Left colon (tissue), 2 donors: ENCODE measurements at places on chromosomes 12 and 14.

GRCh38 chr14:56194042-56194441 lies 75.8 kb downstream of the PELI2 start:
- DNase-seq: no peak

DNA sequence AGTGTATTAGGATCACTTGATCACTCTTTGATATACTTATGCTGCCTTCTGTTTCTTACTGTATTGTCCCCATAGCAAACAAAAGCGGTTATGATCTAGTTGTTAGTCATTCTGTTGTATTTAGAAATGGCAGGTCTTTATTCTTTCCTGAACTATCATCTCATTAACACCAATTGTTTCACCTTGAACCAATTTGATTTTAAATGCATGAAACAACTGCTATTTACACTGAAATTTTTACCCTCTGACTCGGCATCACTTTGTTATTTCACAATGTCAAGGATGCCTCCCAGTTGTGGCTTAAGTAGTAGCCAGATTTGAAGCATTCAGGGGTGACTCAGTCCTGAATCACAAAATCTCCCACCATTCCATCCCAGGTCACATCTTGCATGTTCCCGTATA lies 303.5 kb downstream of the EGLN3 start:
- DNase-seq: no peak

DNA sequence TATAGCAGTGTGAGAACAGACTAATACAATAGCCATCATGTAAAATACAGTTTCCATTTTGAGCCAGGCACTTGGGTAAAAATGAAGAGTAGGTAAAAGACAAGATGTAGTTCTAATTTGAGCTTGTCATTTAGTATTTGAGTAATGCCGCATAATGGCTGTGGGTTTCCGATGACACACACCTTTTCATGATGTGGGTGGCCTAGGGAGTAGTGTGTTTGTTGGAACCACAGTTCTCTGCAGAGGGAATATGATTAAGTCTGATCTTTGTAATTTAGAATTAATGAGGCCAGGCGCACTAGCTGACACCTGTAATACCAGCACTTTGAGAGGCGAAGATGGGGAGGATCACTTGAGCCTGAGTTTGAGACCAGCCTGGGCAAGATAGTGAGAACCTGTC lies 61.8 kb downstream of the RCOR1 start:
- no peak for DNase-seq

GRCh38 chr14:95895720-95896119 lies 19.1 kb downstream of the TUNAR start:
- no peak for DNase-seq

DNA sequence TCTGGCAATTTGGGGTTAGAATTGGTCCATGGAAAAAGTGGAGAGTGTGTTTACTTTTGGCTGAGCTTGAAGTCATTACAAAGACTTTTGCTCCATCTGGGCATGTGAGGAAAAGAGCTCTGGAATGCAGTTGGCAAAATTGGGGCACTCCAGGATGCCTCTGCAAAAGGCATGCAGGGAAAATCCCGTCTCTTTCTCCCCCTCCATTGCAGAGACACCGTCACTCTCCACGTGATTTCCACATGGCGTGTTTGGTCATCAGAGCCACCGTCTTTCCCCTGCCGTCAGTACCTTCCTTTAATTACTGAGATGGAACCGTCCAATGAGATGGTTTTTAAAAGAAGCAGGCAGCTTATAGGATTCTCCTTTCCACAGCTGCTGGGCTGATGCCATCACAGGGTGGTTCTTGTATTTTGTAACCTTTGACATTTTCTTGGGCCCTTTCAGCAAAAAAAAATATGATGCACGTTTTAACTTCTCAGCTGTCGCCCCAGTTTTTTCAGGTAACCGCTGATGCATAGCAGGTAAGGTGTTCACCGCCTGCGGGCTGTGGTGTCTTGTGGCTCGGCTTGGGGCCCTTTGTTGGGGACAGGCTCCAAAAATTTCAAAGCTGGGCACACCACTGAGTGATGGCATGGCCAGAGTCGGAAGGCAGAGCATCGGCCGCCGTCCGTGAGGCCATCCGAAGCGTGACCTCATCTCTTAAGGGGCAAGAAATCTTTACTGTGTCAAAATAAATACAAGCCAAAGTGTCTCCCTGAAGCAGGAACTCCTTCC lies 68.4 kb downstream of the CACNA1C start:
- DNase-seq: no peak

DNA sequence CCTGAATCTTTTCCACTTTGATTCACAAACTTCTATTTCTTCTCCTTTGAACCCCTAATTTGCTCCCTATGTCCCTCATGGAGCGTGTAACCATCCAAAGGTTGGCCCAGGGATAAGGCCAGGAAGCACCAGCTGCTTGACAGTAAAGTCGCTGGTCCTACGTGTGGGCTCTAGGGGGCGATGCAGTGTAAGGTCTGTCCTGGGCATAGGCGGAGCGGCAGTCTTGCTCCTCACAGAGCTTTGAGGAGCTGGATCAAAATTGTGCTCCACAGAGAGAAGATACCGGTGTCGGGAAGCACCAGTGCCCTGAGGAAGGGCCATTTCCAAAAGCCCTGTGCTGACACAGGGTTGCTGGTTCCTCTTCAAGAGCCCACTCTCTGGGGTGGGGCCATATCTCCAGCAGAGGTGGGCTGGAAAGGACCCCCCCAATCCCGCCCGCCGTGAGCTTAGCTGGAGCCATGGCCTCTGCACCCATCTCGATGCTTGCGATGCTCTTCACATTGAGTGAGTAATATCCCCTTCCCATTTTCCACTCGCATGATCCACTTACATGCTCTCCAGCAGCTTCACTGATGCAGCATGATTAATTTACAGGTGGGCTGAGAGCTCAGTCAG lies 49.9 kb upstream of the OR4E1 start:
- DNase-seq: peak; percentile 22

- DNase-seq: no peak
These were observed 29.0 kb upstream of the AKAP6 start for GRCh38 chr14:32300136-32300535.

DNA sequence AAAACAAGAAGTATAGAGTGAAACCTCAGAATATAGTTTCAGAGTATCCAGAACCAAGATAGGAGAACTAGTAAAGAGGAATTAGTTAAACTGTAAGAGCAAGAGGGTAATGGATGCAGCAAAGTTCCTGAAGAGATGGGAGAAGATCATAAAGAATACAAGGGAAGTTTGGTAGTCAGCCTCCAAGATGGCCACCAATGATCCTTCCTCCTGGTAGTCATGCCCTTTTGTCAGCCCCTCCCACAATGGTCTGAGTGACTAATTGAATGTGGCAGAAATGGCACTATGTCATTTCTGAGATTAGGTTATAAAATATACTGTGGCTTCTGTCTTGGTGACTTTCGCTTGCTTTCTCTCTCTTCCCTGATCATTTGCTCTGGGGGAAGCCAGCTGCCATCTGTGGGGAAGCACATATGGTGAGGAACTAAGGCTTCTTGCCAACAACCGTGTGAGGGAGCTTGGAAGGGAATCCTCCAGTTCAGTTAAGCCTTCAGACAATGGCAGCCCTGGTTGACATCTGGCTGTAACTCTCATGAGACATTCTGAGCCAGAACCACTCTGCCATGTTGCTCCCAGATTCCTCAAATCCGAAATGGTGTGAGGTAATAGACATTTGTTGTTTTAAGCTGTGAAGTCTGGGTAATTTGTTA lies 55.3 kb upstream of the AMN1 start:
- DNase-seq: no peak

- DNase-seq: no peak
These were observed 26.8 kb downstream of the CPSF6 start for GRCh38 chr12:69266036-69266635.
